ENCODE measurements at places on chromosomes 7 and 10.

DNA sequence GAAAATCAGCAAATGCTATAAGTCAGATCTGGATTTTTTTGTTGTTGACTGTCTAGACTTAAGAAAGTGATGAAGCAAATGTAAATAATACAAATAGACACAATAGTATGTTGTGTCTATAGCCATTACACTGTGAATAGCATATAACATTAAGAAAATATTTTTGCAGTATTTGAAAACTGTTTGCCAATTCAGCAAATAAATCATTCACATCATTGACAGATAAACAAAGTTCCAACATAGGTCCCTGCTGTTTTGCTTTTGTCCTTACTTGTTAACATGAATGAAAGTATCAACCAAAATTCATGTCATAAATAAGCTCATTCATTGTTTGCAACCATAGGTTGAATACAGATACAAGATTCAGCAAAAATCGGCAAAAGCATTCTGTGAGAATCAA, 200.5 kb downstream of the KIF20B start:
- no peak overlapping the region for H3K4me3 ChIP-seq
- H3K27me3 ChIP-seq: no peaks in the 10 kb centered on the region
- no peak overlapping the region for H3K27ac ChIP-seq
- no peaks in the 10 kb centered on the region for H3K4me1 ChIP-seq

GRCh38 chr7:50981743-50982142, 199.0 kb upstream of the GRB10 start:
- peaks cover 15% of the 10 kb centered on the region for H3K36me3 ChIP-seq
- no peak overlapping the region for H3K4me3 ChIP-seq
- no peaks in the 10 kb centered on the region for H3K4me1 ChIP-seq
- DNase-seq: no peak
- peak overlapping the region; percentile 8 for H3K27ac ChIP-seq
- H3K27me3 ChIP-seq: no peaks in the 10 kb centered on the region

- H3K27ac ChIP-seq: no peak overlapping the region
- peak overlapping the region; percentile 89 for H3K4me3 ChIP-seq
- peaks cover 33% of the 10 kb centered on the region for H3K27me3 ChIP-seq
- peaks cover 40% of the 10 kb centered on the region for H3K4me1 ChIP-seq
Observed at GRCh38 chr7:815284-816216, 16.7 kb upstream of the SUN1 start.

DNA sequence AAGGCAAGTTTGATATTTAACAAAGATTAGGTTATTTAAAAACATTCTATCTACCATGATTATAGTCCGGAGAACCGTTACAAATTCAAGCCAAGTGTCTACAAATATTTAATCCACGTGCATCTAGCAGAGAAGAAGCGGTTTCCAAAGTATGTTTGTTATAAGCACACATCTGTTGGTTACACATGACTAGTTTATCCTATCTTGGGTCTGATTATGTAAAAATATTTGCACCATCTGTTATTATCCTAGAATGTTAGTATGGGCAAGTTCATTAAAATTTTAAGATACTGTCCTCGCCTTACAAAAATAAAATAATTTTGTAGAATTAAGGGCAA, 289.2 kb upstream of the VSTM2A start:
- no peaks in the 10 kb centered on the region for H3K27me3 ChIP-seq
- H3K4me3 ChIP-seq: no peak overlapping the region
- no peak for DNase-seq
- no peaks in the 10 kb centered on the region for H3K36me3 ChIP-seq
- no peak overlapping the region for H3K27ac ChIP-seq

Data from neural crest cell (in vitro differentiated cells).